ENCODE measurements at places on chromosomes 3 and 15.

- peak; percentile 47 for DNase-seq
Observed at GRCh38 chr15:38168467-38169070, 84.1 kb upstream of the SPRED1 start.

DNA sequence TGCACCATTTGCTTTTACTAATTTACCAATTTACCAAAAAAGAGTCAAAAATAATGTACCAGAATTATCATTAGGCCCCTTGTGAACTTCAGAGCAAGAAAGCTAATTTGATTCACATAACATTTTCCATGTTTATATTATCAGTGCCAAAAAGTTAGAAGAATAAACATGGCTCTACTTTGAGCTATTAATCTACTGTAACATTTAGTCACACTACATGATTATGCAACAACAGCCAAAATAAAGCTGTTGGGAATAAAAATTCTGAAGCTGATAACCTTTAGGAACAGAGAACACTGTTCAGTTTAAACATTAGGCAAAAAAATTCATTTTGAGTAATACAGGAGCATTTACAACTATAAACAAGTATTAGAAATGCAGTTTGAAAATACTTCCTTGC, 63.6 kb downstream of the PROS1 start:
- DNase-seq, result no peak

GRCh38 chr15:79002581-79002980, 57.7 kb upstream of the CTSH start:
- DNase-seq, result peak; percentile 9

DNA sequence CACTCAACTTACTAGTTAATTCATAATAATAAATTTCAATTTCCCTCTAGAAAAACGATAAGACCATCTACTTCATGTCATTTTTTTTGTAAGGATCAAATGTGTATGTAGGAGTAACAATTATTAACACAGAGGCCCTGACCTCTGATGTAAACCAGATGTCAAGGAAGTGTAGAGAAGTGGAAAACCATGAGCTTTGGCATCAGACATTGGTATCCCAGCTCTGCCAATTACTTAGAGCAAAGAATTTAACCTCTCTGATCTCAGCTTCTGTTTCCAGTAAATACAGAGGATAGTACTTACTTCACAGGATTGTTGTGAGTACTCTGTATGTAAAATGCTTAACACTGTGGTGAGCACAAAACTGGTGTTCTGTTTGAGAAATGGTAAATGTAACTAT, 17.5 kb downstream of the AQR start:
- peak; percentile 33 for DNase-seq

- no peak for DNase-seq
Observed at GRCh38 chr3:66177026-66177425, 43.8 kb upstream of the SLC25A26 start.

GRCh38 chr3:71406972-71407810, 176.3 kb downstream of the FOXP1 start:
- peak; percentile 45 for DNase-seq

GRCh38 chr15:62393196-62393595, 228.1 kb upstream of the C2CD4B start:
- no peak for DNase-seq

GRCh38 chr3:154614601-154615000, 184.6 kb upstream of the GPR149 start:
- DNase-seq, result no peak

DNA sequence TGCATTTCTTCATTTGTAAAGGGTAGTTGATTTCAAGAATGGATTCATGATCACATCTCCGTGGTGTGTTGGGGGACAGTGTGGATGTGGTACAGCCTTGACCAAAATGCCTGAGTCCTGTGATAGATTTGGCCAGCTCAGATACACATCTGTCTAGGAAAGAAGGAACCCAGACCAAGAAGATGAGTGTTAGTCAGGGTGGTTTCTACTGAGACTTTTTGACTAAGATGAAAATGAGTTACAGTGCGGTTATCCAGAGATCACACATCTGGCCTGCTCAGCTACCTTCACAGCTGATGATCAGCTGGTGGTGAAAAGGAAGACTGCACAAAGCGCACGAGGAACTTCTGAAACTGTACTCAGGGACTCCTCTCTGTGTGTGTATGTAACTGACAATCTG, 68.0 kb downstream of the FNDC3B start:
- peak; percentile 50 for DNase-seq

- DNase-seq, result no peak
Observed at GRCh38 chr15:70522323-70522966, 240.9 kb downstream of the UACA start.

- DNase-seq, result no peak
Observed at GRCh38 chr15:29840926-29841325, 18.7 kb upstream of the TJP1 start.

DNA sequence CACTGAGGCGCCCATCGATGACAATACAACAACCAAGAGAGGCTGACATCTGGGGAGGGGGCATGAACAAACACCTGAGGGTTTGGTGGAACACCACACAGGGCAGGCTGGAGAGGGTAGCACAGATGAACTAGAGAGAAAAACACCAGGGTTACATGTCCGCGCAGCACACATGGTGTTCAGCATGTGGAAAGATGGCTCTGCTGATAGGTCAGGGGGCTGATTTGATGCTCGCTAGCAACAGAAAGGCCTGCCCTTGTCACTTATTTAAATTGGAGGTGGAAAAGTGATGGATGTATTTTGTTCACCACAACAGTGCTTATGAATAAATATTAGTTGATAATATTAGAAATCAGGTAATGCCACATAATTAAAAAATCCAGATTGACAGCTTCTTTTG, 67.5 kb downstream of the FRMD4B start:
- no peak for DNase-seq

GRCh38 chr15:100596792-100597191, 5.2 kb downstream of the LINS1 start:
- no peak for DNase-seq

DNA sequence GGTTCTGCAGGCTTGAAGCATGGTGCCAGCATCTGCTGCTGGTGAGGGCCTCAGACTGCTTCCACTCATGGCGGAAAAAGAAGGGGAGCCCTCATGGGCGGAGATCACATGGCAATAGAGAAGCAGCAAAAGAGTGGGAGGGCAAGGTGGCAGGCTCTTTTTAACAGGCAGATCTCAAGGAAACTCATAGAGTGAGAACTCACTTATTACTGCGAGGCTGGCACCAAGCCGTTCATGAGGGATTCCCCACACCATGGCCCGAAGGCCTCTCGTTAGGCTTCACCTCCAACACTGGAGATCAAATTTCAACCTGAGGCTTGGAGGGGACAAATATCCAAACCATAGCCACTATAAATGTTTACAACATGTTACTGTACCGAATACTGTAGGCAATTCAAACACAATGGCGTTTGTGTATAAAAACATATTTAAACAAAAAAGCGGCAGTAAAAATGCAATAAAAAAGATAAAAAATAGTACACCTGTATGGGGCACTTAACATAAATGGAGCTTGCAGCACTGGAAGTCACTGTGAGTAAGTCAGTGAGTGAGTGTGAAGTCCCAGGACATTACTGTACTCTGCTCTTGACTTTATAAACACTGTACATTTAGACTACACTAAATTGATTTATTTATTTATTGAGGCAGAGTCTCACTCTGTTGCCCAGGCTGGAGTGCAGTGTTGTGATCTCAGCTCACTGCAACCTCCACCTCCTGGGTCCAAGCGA, 18.8 kb upstream of the MOBP start:
- no peak for DNase-seq

DNA sequence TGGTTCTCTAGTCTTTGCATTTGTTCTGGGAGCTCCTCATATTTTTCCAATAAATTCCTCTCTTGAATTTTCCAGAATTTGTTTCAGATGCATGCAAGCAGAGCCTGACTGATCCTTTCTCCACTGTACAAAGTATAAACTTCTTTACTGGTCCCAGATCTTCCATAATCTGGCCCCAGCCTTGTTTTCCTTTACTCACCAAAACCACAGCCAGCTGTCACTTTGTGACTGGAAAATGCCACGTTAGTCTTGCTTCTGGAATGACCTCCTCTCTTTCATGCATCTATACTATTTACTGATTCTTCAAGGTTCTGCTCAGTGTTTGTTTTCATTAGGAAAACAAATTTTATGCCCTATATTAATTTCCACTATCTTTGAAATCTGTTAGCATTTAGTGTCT, 60.4 kb upstream of the SPPL2A start:
- DNase-seq, result no peak

GRCh38 chr3:135503065-135503759, 462.3 kb upstream of the PPP2R3A start:
- no peak for DNase-seq

DNA sequence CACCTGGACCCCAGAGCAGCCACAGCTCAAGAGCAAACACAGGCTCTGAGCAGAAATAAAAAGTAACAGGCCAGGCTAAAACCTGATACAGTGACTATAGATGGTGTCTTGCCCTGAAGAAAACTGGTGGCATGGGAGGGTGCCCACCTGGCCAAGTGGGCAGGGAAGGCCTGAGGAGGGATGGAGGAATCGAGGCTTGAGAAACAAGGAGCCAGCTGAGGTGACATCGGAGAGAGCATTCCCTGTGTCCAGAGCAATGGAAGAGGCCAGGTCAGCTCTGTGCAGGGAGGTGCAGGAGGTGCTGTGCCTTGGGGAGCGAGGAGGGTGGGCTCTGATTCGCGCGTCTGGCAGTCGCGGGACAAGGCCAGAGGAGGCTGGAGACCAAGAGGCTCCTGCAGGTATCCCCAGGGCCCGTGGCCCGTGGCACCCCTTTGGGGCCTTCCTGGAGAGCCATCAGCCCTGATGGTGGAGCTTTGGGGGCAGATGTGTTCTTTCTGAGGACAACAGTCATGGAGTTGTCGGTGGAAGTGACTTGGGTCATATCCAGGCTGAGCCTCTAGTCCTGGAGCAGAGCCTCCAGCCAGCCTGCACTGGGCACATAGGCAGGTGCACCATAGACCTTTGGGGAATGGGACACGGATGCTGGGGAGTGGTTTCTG, 56.1 kb downstream of the PLXNA1 start:
- no peak for DNase-seq

DNA sequence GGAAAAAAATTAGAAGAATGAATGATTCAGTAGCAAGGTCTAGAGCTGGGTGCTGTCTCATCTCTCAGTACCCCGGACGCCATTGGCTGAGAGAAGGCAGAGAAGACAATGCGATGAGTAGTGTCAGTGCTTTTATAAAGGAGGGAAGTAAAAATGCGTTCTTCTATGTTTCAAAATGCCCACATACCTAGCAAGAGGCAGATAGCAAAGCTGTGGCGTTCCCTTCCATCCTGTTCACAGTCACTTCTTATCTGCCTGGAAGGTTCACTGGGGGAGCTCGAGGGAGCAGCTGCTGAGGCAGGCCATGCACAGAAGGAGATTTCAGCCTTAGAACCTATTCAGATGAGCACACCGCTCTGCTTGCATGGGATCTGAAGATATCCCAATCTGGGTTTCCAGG, 234.0 kb downstream of the RPLP1 start:
- no peak for DNase-seq
